ENCODE measurements at places on chromosomes 16 and 17.

GRCh38 chr16:1825864-1826690, 548 bp downstream of the HAGH start:
- DNase-seq: peak; percentile 56

GRCh38 chr16:74760007-74760767, 14.4 kb downstream of the FA2H start:
- no peak for DNase-seq

GRCh38 chr16:88413631-88414030, 30.9 kb downstream of the ZNF469 start:
- DNase-seq: no peak

- DNase-seq: no peak
These were observed 1.7 kb downstream of the KSR1 start for GRCh38 chr17:27457731-27458523.

DNA sequence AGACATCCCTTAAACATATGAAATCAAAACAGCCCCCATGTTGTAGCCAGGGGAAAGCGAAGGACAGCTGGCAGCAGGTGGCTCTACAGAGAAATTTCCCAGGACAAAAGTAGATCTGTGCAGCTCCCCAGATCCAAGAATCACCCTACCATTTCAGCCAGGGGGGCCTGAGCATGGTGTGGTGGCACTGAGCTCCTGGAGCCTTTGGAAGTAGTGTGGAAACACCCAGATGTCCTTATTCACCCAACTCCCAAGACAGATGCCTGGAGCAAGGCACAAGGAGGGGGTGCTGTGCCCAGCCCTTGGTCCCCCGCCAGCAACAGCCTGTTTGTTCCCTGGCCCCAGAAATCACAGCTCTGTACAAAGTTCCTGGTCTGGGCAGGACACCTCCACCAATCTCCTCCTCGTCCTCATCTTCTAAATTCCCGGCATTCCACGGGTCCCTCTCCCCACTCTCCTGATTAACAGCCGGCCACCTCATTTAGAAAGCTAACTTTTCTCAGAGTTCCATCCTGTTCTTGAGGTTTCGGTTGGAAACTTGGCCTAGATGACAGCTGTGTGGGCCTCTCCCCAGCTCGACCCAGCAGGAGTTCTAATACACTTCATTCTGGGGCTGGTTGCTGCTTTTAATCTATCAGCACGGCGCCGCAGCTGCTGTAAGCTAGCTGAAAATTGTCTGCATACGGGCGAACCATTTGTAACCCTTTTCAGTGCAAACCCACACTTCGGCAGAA, 191.1 kb downstream of the C16orf78 start:
- no peak for DNase-seq

- DNase-seq: no peak
These were observed 39.1 kb downstream of the HOXB1 start for GRCh38 chr17:48491527-48492273.

DNA sequence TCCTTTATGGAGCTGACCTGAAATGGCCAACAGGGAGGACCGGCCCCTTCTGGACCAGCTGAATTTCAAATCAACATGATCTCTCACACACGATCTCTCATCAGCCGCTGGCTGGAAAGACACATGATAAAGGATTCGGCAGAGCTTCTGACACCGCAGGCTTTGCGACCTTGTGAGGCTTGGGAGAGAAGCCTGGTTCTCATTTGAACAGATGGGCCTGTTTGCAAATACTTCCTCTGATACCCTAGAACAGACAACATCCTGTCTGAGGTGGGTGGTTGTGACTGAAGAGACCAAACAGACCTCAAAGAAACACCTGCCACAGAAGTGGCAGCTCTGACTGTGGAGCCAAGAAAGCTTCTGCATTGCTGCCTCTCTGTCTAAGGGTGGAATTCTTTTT, 77.9 kb upstream of the SDK2 start:
- DNase-seq: no peak

DNA sequence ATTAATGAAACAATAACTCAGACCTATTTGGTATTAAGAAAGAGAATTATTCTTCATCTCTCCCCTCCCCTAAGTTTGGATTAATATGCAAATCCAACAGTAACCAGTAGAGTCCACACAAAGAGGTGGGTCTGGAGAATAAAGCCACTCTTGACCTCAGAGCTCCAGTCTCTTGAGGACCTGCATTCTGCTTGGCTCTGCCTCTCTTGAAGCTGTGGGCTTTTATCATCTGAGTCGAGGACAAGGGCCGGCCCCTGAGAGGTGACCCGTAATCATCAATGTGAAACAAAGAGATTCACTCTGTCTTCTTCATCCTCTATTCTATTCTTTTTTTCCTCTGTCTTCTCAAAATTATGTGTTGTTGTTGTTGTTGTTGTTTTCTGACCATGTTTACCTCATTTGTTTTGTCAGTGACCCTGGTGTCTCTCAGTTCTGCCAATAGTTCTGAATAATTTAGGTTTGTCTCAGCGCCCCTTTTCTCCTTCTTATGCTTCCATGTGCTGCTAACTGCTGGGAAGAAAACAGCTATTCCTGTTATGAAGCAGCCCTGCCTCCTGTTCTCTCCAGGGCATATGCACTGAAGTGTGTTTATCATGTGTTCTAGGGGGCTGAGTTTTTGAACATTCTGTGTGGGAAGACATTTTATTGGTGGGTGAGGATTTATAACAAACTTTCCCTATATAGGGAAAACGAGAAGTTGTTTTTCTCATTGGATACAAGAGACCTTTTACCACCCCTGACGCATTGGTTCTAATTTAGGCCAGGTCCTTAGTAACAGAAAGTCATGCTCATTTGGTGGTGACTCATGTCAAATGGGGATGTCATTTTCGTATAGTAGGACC, 135.8 kb downstream of the TRIM37 start:
- no peak for DNase-seq

DNA sequence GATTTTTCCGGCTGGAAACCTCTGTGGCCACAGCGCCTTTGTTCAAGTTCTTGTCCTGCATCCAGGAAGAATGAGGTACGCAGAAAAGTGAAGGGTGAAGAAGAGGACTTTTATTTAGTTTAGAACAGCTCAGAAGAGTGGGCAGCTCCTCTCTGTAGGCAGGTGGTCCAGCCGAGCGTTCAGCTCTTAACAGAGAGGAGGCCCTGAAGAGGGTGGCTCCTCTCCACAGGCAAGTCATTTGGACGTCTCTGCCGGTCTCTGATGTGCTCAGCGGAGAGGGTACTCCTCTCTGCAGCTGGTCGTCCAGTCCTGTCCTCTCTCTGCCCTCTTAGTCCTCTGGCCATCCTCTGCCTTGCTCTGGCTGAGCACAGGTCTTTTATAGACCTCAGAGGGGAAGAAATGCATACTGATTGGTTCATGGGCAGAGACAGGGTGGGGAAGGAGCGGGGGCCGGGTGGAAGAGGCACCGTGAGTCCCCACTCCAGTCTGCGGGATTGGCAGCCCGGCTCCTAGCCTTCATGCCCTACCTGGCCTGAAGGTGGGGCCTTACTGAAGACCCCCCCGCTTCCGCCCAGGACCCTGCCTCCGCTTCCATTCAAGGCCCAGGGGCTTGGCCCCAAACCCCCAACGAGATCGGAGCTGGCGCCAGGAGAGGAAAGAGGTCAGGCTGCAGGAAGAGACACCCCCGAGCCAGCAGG, 70.0 kb upstream of the NKD1 start:
- DNase-seq: no peak

DNA sequence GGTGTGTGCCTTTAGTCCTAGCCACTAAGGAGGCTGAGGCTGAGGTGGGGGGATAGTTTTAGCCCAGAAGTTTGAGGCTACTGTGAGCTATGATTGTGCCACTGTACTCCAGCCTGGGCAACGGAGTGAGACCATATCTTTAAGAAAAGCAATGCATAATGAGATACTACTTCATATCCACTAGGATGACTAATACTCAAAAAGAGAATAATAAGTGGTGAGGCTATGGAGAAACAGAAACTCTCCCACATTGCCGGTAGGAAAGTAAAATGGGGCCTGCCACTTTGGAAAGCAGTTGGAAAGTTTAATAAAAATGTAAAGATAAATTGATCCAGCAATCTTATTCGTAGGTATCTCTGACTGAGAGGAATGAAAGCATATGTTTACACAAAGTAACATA, 4.6 kb upstream of the NPIPB2 start:
- DNase-seq: no peak

- no peak for DNase-seq
These were observed 742 bp upstream of the FBXO31 start for GRCh38 chr16:87384162-87384874.

DNA sequence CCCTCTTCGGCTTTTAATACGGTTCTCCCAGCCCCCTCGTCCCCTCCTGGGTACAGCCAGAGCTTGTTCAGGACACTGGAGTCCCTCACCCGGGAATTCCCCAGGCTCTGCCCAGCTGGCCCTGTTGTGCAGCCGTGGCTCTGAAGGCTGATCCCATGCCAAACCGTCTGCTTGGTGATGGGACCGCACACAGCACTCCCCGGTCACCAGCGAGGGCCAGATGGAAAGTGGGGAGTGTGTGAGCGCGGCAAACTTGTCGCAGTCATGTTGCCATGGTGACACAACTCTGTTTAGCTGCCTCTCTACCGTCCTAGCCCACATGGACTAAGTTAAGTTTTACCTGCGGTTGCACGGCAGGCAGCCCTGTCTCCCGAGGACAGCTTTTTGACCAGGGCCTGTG, 107.9 kb downstream of the RAP1GAP2 start:
- no peak for DNase-seq

DNA sequence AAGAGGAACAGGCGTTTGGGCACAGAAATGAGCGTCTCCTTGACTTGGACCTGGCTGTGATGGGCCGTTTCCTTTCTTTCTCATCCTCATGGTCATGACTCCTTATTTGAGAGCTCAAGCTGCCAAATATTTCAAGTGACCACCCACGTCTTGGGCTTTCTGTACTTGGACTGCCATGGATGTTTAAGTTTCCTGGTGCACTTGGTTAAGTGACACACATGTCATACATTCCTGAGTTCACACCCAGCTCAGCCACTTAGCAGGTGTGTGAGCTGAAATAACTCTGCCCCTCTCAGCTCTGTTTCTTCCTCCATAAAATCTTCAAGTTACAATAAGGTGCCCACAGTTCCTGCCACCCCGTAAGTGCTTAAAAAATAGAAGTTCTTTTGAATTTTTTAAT, 114.5 kb downstream of the CLEC16A start:
- DNase-seq: no peak

DNA sequence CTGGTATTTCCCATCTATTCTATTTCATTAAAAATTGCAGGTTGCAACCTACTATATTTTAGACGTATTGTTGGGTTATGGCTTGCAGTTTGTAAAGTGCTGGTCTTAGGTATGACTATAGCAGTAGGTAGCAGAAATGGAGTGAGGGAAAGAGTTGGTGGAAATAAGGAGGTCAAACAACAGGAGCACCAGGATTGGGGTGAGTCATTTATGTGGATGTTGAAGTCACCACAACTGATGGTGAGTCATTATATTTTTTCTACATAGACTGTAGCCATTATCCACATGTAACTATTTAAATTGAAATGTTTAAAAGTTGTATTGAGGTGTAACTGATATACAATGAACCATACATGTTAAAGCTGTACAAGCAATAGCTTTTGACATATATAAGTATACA, 25.0 kb upstream of the HS3ST3A1 start:
- no peak for DNase-seq

GRCh38 chr17:65294181-65294719, 157.1 kb downstream of the RGS9 start:
- DNase-seq: peak; percentile 41

- no peak for DNase-seq
These were observed 8.1 kb downstream of the SLC5A11 start for GRCh38 chr16:24853830-24854229.

DNA sequence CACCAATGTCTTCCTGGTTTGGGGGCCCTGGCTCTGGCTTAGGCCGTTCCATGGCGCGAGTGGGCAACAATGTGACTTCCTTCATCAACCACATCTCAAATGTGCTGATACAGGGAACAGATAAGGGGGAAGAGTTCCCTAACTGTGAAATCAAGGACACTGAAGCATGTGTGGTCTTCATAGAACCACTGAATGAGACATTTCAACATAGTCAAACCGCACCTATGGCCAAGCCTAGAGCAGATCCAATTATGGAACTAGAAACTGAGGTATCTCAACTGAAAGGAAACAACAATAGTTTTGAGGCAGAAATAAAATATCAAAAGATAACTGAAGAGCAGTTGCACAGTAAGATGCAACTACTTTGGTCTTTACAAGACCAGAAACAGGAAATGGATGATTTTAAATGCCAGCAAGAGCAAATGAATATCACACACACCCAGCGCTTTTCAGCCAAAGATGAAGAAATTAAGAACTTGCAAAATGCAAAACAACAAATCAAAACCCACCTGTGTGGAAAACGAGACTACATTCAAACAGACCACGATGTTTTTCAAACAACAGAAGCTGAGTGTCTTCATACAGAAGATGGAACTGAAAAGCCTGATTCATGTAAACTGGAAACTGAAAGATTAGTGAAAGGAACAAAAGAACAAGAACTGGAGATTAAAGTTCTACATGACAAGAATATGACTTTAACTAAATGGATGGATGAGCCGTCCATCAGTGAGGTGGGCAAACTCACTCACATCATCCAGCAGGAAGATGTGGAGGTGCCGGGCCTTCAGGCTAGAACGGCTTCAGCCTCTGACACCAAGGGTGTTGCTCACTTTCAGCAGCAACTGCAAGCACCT, 18.1 kb upstream of the LCMT1 start:
- no peak for DNase-seq

DNA sequence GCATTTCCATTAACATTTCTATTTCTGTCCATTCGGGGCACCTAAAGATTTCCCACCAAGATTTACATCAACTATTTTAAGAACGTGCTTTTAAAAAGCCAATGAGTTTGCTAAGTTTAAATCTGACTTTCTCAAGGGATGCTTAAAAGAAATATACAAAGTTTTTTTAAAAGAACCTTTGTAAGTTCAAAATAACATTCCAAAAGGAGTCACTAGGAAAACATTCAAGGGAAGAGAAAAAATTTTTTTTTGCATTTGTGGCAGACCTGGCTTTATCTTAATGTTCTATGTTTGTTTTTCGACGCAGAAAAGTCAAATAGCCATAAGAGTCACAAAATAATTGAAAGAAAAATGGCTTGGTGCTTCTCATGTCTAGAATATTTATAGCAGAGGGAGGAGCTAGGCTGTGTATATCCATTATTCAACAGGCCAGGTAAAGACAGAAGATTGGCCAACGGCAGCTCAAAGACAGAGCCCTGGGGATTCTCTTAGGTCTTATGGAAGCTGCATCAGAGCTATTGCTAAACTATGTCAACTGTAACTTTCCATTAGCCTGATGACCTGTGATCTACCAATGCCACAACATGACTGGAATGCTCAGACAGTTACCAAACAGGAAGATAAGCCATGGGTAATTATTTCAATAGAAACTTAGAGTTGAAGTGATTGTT, 37.8 kb upstream of the MYOCD start:
- DNase-seq: no peak

- DNase-seq: no peak
These were observed 97.2 kb downstream of the ZNF18 start for GRCh38 chr17:11900041-11900476.

DNA sequence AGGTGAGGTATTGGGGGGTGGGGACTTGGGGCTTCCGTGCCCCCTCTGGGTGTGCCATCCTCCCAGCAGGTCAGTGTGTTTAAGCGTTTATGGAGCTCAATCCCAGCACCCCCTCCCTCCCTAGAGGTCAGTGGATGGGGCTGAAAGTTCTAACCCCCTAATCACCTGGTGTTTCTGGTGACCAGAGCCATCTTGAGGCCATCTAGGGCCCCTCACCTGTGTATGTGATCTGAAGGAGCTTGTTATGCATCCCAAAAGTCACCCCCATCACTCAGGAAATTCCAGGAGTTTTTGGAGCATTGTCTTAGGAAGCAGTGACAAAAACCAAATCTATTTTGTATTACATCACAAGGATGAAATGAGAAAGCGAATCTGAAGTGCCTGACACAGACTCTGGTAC, 67.8 kb upstream of the NOL11 start:
- no peak for DNase-seq
